ENCODE measurements at places on chromosomes 3 and 15.

DNA sequence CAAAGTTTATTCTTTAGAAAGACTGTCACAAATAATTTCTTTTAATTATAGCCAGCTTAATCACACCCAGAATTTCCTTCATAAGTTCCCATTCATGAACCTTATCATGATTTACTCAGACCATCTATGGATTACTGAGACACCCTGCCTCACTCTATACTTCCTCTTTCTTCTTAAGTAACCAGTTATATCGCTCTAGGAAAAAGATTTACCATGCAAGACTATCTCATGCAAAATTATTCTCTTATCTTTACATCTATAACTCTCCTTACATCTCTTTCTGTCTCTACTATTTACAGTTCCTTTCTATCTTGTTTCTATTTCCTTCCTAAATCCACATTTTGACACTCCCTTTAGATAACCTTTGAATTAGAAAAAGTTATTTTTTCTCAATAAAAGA, 316.8 kb downstream of the POLQ start:
- no peak for DNase-seq

DNA sequence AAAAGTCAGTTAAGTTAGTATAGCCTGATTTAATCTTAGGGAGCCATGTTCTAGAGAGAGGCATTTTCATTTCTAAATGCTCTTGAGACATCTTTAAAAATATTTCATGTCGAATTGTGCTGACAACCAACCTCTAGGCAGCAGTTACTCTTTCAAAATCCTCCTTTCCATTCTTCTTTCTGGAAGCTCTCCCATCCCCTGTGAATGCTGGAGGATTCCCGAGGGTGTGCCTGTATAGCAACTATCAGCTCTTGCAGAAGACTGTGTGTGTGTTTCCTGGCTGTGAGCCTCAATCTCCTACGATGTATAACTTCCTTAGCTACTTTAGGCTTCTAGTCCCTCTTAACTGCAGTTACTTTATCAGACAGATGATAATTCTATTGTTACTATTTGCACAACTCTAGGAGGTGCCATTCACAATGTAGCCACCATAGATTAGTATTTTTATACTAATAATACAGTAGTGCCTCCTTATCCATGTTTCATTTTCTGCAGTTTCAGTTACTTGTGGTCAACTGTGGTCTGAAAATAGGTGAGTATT, 250.3 kb downstream of the EDEM1 start:
- DNase-seq: no peak

DNA sequence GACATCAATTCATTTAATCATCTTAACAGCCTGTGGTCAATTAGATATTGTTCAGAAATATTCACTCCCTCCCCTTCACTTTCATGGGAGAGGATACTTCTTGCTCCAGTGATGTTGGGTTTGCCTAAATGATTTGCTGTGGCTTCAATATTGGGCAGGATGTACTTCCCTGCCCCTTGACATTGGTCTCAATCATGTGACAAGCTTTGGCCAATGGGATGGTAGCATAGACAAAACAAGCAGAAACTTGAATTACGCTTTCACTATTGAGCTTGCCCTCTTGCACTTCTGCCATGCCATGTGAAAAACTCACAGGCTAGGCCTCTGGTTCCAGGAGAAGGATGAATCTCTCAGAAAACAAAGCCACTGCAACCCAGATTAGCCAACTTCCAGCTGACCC, 42.2 kb upstream of the STT3B start:
- DNase-seq: no peak

DNA sequence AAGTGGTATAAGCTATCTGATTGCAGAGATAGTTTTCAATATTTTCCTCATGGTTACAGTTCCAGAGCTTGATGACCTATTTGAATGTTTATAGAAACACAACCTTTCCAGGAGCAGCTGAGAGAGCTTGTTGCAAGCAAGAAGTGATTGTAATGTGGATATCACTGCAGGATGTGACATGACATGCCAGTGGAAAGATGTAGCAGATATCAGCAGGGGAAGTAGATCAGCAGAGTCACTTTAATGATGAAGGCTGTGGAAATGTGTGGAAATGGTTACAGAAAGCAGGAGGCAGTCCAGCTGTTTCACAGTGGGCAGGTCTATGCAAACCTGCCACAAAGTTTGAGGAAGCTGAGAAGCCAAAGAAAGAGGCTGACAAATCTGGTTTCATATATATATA, 21.0 kb downstream of the TMEM158 start:
- DNase-seq: no peak

DNA sequence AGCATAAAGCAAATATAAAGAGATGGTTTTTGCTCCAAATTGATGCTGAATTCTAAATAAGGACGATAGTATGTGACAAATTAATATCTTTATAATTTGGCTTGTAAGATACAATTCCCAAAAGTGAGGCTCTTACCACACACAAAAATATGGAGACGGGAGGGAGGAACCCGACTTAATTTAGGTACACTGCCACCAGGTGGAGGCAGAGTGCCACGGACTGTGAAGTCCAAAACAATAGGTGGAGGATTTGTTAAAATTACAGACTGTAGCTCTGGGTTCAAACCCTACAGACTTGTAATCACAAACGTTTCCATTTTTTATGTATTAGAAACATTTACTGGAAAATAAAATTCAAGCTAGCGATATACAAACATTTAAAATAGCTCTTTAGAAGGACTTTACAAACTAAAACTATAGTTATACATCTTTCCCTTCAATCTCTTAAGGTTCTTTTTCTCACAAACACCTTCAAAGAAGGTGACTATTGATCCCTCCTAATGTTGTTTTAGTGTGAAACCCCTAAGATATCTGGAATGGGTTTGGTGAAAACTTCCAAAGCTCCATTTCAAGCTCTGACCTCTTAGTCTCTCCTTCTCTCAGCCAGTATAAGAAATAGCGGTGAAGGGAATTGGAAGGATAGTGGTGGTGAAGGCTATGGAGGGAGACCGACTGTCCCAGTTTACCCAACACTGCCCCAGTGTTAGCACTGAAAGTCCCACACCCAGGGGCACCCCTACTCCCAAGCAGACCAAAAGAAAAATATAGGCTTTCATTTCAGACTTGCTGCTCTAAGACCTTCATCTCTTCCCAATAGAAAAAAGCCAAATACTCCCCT, 89.7 kb downstream of the AQP9 start:
- DNase-seq: no peak

DNA sequence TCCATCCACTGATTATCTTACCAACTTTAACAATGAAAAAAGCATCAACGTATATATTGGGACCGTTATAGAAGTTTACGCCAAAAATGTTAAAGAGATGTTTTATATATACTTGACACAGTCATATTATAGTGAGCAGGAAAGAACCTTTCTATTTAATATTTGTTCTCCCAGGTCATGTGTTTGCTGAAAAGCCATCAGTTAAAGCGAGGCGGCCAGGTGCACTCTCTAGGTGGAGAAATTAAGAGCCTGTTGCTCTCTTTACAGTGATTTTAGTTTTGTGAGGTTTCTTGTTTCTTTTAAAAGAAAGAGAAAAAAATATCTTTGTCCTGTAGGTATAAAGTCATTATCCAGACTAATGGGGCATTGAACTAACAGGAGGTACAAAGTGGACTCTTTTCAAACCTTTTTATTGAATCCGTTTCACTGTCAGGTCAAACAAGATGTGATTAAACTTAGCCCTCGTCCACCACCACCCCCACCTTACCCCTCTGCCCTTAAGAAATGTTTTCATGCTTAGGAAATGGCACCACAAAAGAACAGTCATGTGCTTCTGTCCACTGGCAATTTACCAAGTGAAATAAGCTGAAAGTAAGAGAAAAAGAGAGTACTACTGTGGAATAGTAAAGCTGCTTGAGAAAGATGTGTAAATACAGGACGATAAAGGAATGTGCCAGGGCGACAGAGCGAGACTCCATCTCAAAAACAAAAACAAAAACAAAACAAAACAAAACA, 279.9 kb downstream of the PTPRG start:
- DNase-seq: no peak

DNA sequence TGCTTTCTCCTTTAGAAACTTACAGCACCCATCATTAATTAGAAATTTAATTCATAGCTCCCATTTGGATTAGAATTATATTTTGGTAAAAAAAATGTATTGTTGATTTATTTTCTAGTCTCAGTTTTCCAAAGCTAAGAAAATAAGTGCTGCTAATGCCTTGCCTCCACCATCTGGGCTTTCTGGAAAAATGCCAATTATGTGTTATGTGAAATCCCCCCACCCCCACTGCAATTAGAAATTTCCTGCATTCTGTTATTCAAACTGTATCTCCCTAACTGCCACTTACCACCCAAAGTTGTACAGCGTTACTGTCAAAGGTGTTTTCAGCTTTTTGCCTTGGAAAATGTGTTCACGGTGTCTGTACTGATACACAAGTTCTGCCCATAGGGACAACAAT, 617.2 kb upstream of the UBE2E2 start:
- DNase-seq: no peak

DNA sequence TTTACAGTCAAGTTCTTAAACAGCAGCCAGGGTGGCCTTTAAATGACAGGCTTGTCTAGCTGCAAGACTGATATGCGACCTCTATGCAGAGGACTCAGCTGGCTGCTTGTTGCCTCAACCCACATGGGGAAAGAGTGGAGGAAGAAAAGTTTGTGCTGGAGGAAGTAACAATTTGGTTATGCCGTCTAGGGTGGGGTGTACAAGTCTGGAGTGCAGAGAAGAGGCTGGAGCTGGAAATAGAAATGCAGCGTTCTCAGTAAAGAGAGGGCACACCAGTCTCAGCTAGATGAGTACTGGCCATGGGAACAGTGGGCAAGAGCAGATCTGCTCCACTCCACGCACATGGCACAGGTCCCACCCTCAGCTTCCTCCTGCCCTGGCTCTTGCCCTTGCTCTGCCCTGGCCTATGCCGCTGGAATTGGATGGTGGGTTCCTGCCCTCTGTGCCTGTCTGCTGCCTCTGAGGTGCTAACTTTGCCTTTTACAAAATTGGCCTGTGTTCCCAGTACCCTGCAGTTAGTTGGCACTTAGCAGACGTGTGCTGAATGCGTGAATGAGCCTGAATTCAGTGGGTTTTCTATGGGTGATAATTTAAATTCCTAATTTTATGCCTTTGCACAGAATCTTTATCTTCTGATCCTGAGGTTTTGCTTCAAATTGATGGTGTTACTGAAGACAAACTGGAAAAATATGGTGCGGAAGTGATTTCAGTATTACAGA, 59.7 kb upstream of the FURIN start:
- DNase-seq: no peak

DNA sequence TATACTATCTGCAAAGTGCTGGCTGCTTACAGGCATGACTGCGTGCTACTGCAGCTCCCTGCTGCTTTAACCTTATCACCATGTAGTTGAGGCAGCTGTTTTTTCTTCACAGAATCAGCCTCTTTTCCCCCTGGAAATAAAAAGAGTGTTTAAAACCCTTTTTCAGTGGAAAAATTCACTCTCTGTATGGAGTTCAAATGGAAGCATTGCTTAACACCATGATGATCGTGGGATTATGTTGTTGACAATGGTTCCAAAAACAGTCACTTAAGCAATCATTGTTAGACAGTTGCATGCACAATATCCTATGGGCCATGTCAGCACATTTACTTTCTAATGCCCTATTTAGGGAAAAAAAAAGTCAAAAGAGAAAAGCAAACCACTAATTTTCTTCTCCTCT, 536.4 kb downstream of the UNC13C start:
- DNase-seq: no peak

GRCh38 chr3:58900386-58900785, 149.4 kb downstream of the CFAP20DC start:
- DNase-seq: no peak

- DNase-seq: no peak
Observed at GRCh38 chr15:86855307-86856291, 775.9 kb downstream of the AGBL1 start.
